CD14-positive monocyte (primary cell): ENCODE measurements at places on chromosomes 1 and 21.

- no peak for DNase-seq
Observed at GRCh38 chr1:95384567-95384966, 150.6 kb downstream of the RWDD3 start.

DNA sequence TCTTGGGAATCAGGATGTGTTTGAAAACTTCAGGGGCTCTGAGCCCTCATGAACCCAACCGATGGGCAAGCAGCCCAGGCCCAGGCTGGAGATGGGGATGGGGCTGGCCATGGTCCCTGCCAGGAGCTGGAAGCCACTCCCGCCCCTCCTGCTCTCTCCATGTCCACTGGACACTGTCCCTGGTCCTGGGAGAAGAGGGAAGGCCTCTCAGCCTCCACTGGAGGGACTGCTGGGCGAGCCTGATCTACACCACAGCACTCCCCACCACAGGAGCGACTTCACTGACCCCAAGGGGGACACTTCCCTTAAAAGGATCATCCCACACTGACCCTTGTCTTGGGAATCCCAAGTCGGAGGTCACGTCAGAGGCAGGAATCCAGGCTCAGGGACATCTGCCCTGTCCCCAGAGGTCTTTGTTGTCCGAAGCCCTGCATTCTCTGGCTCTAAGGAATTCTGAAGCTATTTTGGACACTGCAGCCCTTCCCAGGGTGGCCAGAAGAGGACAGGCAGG is 16.9 kb upstream of the COL18A1 start:
- no peak for DNase-seq

DNA sequence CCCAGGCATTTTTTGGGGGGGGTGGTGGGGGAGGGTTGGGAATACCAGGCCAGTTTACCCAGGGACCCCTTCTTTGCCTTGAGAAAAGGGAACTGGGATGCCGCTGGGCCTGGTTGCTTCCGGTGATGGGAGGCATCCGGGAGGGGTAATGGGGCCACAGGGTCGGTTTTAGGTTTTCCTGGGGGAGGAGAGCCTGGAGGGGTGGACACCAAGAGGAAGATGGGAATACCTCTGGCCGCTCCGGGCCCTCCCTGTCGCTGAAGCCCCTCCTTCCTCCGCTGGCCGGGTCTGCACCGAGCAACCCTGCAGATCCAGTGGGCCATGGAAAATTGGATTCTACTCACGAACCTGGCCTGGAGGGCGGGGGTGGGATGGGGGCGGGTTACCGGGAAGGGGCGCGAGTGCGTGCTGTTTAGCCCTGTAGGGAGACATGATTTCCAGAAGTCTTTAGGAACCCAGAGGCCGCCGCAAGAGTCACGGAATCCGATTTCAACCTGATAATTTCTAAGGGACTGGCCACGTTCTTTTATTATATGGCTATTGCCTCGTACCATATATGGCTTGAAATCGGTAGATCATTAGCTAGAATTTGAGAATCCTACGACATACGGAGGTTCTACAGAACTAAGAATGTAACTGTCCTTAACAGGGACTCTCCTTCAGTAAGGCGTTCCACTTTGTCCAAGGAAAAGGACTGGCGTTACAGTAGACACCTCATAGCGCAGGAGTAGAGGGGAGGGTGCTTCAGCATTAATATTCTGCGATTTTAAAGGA is 749 bp downstream of the AKIRIN1 start:
- peak; percentile 48 for DNase-seq

GRCh38 chr1:151010346-151010726 is 2.1 kb downstream of the PRUNE1 start:
- no peak for DNase-seq

DNA sequence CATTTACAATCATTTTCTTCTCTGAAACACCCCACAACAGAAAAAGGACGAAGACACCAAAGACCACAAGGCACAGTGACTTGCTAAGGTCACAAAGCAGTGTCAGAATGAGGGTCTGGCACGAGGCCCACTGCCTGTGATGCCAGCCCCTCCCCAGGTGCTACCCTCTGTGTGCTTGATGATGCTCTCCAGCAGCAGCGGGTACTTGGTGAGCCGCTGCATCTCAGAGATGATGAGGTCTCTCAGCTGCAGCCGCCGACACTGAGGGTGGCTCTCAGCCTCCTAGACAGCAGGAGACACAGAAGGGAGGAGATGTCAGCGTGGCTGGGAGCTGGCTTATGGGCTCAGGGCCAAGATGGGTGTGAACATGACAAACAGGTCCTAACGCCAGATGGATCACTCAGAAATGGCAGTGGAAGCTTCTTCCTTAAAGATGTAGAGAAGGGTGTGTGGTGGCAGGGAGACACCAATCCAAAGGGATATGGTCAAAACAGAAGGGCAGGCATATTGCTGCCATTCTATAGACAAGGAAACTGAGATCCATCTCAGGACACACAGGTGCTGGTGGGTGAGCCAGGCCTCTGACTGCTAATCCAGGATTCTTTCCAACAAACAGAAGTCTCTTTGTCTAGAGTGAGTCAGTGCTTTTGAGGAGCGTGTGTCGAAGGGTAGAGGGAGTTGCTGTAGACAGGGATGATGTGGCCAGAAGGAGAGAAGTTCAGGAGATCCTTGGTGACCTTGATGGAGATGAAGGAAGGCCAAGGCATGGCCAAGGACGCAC is 25.6 kb downstream of the LRRC71 start:
- no peak for DNase-seq

GRCh38 chr1:2236695-2237677 is 8.9 kb downstream of the SKI start:
- no peak for DNase-seq

- no peak for DNase-seq
Observed at GRCh38 chr1:68010090-68010489, 40.3 kb downstream of the DIRAS3 start.

- DNase-seq, result no peak
Observed at GRCh38 chr1:18861082-18861481, 1.6 kb upstream of the TAS1R2 start.

GRCh38 chr21:17435565-17436543 is 77.0 kb upstream of the CXADR start:
- no peak for DNase-seq

- no peak for DNase-seq
Observed at GRCh38 chr1:53618500-53619366, 120.2 kb downstream of the GLIS1 start.

DNA sequence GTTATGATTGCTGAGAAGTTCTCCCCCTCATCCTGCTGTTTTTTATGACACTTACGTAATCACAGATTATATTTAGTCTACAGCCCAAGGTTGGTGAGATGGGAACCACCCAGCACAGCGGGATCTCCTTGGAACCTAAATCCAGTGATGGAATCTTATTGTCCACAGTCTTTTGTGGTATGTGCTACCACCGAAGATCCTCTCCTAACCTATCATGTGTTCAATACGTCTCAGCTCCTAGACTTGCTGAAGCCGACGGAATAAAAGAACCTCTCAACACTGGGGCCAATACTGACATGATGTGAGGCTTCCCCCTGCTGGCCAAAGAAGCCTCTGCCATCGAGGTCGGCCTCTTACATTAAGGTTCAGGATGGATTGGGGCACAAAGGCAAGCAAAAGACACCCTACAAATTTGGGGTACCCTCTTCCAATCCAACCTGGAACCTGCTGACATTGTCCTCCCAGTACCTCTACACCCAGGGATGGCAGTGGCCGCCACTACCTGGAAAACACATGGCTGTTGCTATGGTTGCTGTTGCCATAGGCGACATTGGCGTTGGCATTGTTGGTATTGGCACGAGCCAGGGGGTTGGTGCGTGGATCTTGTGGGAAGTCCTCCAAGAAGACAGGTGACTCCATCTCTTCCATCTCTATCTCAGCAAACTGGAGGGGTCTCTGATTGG is 19.4 kb upstream of the KIF21B start:
- peak; percentile 64 for DNase-seq

DNA sequence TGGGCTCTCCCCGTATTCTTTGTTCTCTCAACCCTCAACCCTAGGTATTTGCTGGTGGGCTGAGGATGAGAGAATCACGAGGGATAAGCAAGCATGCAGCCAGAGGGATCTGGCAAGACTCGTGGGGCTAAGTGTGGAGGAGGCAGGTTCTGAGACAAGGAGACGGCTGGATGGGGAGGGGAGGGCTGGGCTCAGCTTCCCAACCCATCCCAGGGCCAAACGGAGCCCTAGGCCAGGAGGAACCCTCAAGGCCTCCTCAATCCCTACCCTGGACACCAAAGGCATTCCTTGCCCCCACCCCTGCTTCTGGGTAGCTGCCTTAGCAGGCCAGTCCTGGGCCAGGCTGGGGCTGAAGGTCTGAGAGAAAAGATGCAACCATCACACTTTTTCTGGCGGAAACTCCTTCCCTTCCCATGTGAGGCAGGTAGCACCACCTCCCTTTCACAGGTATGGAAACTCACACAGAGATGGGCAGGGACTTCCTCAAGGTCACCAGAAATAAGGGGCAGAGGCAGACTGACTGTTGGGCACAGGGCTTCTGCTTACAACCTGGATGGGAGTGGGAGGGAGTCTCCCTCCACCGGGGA is 6.2 kb downstream of the MEF2D start:
- DNase-seq, result no peak

DNA sequence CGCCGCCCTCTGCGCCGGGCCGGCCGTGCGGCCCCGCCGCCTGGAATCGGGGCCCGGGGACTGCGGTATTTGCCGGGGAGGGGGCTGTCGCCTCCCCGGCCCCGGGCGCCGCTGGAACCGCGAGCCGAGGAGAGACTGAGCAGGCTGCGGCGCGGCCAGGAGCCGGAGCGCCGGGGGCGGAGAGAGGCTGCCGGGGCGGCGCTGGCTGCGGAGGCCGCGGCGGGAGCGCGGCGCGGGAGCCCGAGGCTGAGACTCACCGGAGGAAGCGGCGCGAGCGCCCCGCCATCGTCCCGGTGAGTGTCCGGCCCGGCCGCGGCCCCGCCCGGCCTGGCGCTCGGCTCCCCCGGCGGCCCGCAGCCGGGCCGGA is 746 bp downstream of the DYRK1A start:
- no peak for DNase-seq

GRCh38 chr1:40592107-40592803 is 60.8 kb downstream of the ZNF684 start:
- peak; percentile 56 for DNase-seq

- no peak for DNase-seq
Observed at GRCh38 chr1:233143241-233143640, 152.3 kb downstream of the PCNX2 start.

- peak; percentile 3 for DNase-seq
Observed at GRCh38 chr1:29201595-29202051, 19.9 kb upstream of the SRSF4 start.

DNA sequence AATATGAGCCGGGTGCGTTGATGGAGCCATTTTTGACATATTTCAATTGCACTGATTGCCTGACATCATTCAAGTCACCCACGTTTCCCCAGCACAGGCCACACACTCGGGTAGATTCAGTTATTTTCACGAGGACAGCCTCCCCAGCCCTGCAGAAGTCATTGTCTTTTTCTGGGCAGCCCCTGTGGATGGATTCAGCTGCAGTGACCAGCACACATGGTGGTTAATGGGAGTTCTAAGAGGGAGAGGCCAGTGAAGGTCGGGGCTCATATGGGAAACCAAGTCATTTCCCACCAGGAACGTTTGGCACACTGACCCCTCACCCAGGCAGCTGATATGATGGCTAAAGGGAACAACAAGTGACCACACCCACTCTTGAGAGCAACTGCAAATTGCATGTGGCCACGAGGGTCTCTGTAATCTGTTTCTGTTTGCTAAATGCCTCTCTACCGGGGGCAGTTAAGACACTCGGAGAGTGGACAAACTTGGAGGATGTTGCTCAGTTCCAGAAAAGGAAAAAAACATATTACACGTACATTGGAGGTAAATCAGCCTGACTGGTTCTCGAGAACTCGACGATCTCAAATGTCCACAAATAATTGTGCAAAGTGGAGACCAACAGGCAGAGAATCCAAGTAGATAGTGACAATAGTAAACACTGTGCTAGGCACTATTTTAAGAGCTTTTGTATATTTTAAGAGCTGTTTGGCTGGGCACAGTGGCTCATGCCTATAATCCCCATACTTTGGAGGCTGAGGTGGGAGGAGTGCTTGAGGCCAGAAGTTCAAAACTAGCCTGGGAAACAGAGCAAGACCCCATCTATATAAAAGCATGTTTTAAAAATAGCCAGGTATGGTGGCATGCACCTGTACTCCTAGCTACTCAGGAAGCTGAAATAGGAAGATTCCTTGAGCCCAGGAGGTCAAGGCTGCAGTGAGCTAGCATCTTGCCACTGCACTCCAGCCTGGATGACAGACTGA is 167.2 kb upstream of the IRF2BP2 start:
- peak; percentile 43 for DNase-seq

DNA sequence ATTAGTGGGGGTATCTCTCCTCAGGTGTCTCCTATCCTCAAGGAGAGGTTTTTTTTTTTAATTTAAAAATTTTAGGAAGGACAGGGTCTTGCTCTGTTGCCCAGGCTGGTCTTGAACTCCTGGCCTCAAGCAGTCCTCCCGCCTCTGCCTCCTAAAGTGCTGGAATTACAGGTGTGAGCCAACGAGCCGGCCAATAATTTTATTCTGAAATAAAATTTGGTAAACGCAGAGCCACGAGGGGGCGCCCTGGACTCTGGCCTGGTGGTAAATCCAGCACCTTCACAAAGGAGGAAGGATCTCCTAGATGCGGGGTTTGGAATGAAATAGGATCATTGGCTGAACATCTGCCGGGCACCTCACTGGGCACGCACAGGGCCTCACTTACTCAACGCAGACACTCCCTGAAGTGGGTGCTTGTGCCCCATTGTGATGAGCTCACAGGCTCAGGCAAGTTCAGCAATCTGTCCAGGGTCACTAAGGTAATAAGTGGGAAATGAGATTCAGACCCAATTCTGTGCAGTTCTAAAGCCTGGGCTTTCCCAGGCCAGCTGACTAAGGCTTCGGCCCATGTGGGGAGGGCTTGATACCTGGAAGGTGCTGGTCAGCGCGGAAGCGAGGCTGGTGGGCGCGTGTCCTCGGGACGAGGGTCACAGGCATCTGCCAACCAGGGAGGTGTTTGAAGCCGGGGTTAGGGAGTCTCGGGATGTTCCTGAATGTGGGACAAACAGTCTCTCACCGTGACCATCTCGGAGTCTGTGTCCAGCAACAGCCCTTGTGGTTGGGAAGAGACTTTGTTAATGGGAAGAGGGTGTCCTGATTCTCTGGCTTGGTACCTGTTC is 32.7 kb upstream of the ETV3 start:
- DNase-seq, result peak; percentile 46

- DNase-seq, result peak; percentile 79
Observed at GRCh38 chr1:234944439-234945344, 183.9 kb downstream of the TOMM20 start.

DNA sequence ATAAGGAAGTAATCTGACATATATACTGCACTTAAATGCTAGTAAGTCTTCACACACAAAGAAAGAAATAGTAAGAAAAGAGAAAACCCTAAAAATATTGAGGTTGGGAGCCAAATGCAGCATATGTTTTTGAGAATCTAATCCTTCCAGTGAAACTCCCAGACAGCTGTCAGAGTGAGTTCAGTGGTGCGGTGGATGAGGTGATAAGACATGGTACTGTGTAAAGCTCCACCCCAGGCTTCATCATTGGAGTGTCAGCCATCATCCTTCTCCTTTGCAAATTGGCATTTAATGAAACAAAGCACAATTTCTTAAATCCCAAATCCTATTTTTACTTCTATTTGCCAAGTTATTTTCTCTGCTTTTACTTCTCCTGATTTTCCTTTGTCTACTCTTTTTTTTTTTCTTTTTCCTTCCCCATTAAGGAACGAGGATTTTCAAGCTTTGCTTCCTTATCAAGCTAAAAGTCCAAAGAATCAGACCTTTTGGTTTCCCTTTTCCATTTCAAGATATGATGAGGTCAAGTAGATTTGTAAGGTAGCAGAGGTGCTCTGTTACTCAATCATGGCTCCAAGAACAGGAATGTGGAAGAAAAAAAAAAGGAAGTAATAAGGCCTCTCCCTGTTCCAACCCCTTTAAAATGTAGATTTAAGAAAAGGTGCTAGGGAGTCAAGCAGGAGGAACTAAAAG is 343.3 kb downstream of the SETD4 start:
- DNase-seq, result no peak

- DNase-seq, result no peak
Observed at GRCh38 chr1:220689666-220690065, 497 bp upstream of the C1orf115 start.
